ENCODE measurements at places on chromosomes 7 and 10.
A peak's percentile ranks its signal among the peaks of the same experiment; 100 is the strongest.

- no peak for DNase-seq
These were observed 304.1 kb downstream of the GRM8 start for GRCh38 chr7:126948664-126949063.

DNA sequence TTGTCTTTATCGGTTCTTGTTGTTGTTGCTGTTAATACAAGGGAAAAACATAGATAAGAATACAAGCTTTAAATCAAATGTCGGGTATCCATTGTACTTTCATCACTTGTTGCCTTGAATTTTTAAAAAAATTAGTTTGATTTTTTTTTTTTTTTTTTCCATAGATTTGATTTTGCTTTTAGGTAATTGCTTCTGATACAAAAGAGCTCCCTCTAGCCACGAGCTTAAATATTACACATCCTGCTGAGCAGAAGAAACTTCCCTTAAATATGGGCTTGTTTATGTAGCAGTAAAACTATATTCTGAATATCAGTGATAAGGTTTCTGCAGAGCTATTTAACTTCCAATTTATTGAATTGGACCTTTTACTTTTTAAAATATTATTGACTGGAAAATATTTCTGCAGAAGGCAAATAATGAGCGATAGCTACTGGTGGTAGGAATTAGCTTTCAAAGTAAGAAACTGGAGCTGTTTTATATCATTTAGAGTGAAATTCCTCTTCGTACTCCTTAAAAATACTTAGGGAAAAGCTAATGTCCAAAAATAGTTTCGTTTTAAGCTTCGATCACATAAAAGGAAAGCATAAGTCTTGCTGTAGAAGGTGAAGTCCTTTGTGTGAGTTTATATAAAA is 216.9 kb downstream of the POLR1F start:
- DNase-seq: peak; percentile 40

DNA sequence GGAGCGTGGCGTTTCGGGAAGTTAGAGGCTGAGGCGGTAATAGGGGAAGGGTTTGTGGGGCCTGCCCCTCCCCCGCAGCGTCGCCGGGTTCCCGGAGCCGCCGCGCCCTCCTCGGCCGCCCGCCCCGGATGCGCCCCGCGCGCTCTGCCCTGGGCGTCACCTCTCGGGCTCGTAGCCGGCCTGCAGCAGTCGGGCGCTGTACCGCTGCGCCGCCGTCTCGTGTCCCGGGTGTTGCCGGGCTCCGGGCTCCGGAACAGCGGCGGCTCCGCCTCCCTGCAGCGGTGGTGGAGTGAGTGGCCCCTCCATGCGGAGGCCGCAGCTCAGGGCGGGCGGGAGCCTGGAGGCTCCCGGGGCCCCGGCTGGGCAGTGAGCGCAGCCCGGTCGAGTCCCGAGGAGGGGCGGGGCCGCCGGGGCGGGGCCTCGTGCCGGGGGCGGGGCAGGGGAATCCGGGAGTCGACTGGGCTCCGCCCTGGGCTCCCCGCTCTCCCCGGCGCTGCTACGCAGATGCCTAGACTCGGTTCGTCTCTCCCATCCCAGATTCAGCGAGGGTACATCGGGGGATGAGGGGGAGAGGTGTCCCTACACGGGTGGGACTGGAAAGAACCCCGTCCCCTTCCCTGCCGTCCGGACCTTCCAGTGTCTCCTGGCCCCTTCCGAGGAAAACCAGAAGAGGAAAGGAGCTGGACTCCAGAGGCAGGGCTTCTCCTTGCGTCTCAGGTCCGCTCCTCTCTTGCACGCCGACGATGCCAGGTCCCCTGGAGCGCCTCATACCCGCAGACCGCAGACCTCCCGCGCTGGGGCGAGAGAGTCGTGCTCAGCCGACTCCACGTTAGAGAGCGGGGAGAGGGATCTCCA is at the start of gene IMPDH1:
Gene IMPDH1, minus strand, starts transcription at position 387 of the 855 bp plus-strand sequence. Its CDS starts 81 bp downstream, at position 306.
- DNase-seq: peak; percentile 78

- no peak for DNase-seq
These were observed 1269.8 kb downstream of the XPNPEP1 start for GRCh38 chr10:108653531-108653930.

- DNase-seq: no peak
These were observed 44.2 kb upstream of the PIK3AP1 start for GRCh38 chr10:96764425-96765060.

DNA sequence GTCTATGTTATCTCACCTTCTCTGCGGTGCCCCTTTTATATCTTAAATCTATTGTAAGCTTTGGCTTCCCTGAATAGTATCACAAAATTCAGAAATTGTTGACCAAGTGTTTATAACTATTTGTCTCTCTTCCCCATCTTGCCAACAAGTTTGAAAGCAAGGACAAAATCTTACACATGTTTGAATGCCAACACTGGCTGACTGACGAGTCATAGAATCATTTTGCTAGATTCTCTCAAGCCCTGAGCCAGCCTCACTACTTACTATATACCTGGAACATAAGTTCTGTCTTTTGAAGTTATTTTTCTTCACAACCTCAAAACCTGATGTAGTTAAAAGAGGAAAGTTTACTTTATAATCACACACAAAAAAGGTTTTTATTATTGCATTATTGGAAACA is 700.7 kb downstream of the PHTF2 start:
- no peak for DNase-seq

DNA sequence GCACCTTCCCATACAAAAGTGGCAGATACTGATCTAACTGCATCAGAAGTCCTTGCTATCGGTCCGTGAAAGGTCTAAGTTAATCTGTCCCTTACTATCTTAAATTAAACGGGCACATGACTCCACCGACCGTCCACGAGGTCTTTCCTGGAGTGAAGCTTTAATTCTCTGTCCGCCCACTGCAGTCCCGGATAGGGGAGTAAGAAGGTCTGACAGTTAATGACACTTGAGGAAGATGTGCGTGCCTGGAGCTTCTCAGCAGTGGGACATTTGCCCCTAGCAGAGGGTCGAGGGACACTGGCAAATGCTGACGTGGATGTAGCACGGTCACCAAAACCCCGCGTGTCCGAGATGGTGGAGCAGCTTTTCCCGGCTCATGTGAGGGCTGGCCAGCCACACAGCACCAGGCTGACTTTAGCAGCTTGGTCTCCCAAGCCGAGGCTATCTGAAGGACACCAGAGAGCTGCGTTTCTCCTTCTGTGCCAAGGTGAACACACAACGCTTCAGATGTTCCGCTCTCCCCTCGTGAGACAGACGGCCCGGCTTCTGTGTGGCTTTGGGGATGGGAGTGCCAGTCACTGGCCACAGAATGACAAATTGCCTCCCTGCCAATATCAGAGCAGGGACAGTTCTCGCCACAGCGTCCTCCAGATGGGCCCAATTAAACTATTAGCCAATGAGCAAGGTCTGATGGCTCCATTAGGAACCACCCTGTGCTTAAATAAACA is 86.6 kb downstream of the ADARB2 start:
- DNase-seq: no peak

DNA sequence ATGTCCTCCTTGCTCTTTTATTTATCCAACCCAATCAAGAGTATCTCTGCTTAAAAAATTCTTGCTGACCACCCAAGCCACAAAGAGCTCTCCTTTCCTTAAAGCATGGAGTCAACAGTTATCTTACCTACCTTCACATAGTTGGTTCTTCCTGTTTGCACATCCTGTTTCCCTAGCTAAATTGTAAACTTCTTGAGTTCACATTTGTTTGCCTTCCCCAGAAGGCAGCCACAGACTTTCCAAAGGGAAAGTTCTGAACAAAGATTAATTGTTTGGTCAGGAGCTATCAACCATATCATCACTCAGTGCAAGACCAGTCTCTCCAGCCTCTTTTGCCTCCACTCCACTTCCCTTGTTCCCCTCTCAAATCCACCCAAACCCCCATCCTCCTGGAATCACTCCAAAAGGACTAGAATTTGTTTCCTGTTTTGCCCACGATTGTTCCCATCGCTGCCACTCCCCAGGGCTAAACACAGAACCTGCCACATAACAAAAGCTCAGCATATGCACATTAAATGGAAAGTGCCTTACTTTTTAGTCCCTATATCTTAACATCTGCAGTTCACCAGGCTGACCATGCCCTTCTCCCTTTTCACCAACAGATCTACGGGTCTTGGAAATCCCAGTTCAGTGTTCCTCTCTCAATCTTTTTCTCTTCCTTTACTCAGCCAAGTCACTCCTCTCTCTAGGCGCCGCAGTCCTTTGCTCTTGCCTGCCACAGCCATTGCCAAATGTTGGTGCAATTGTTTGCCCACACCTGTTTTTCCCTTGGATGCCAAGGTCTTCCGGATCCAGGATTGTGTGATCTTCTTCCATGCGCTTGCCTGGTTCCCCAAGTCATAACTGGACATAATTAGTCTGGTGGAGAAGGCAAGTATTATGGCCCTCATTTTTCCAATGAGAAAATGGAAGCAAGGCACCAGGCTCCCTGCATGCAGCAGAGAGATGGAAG is 265.5 kb downstream of the KCNMA1 start:
- no peak for DNase-seq

- DNase-seq: peak; percentile 46
These were observed 76.4 kb downstream of the FAM107B start for GRCh38 chr10:14698111-14698828.

GRCh38 chr10:116671274-116671926 is 50.6 kb downstream of the PNLIPRP2 start:
- DNase-seq: no peak
